Glutamatergic neuron (in vitro differentiated cells): ENCODE measurements at places on chromosomes 2 and 18.

DNA sequence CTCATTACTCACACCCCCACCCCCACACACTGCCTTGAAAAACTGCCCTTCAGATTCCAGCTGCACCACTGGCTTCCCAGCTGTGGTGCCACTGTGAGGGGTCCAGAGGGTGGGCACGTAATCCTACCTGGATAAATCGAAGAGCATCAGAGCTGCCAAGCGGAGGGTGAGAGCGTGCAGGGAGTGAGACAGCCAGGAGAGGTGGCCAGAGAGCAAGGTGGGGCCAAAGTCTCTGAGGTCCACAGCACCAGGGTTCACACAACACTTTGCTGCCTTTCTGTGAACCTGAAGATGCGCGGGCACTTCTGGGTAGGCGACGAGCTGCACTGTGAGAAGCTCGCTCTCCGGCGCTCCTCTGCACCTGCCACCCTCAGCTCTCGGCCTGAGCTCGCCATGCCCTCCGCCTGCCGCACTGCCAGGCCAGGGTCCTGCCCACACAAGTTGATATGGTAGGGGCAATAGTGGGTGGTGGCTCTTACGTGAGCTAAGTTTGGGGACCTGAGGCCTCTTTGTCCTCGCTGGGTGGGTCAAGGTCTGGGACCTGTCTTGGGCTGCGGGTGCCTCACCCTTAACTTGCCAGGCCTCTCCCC, 83.9 kb downstream of the MARCO start:
- no peak for DNase-seq

GRCh38 chr18:79515944-79516351, 120.2 kb downstream of the NFATC1 start:
- DNase-seq = no peak

DNA sequence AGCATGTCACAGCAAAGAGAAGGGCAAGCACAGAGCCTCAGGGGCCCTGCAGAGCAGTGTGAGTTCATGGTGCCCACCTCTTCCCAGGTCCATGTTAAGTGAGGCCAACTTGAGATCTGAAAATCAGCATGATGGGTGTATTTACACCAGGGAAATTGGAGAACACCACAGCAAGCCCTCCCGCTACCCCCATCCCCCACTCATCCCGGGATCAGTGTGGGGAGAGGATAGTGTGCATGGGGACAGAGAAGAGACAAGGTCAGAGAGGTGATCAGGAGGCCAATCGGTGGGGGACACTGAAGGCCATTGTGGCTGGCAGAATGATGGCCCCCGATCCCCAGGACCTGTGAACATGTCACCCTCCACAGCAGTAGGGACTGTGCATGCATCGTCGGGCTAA, 54.7 kb downstream of the PTGR3 start:
- no peak for DNase-seq

DNA sequence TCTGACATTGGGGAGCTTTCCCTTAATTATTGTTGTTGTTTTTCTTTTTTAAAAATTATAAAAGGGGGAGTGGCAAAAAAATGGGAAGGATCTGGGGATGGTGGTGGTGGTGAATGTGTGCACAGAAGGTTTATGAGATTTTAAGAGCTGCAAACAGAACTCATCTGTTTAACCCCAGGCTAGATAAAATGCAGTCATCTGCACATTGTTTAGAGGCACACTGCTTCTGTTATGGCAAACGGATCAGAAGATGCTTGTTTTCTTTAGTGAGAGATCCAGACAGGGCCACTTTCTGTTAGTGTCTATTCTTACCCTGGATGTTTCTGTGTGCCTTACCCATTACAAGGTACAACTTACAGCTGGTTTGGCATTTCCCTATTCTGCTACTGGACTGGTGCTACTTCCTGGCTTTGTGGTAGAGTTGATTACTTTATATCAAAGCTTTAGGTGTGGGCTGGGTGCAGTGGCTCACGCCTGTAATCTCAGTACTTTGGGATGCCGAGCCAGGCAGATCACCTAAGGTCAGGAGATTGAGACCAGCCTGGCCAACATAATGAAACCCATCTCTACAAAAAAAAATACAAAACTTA, 68.2 kb upstream of the NRP2 start:
- no peak for DNase-seq

DNA sequence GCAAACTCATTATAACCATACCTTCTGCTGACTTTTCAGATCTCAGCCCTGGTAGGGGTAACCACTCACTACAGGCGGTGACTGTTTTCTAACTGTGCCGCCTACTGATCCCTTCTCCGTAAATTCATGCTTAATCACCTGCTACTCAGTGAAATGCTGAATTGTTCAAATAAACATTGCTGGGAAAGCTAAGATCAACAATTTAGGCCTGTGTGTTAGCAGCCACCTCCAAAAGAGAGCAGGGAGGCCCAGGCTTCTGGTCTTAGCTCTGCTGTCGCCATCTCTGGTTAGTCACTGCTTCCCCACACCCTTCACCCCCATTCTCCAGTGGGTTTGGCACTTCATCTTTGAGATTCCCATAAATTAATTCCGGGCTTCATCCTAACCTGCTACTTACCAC, 21.8 kb upstream of the NT5C1B start:
- no peak for DNase-seq

DNA sequence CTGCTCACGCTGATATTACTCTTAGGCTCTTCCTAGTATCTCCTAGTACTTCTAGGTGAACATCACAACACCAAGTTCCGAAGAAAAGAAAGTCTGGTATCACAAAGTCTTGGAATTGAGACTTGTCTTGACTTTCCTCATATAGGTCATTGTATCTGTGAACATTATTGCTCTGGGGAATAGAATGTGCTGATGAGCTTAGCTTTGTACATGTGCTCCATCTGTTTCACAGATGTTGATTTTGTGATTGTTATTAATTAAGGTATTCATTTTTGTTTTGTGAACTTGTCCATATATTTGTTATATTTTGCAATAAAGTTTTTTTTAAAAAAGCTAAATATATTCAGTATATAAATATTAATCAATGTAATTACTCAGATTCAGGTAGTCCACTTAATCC, 111.7 kb downstream of the BABAM2 start:
- DNase-seq = no peak

- DNase-seq = no peak
These were observed 107.3 kb downstream of the MYO1B start for GRCh38 chr2:191352536-191352935.

DNA sequence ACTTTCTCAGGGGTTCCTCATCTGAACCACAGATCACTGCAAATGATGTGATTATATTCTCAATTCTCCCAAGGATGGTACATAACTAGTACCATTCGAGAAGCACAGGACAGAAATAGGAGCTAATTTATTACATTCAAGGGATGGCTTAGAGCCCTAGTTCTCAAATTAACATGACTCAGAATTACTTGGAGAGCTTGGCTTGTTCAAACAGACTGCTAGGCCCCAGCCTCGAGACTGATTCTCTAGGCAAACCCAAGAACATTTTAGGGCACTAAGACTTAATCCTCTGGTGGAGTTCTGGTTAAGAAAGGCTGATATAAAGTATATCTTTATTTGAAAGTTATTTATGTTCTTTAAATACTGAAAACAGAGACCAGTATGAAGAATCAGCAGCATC, 35.8 kb downstream of the HIBCH start:
- DNase-seq = no peak

DNA sequence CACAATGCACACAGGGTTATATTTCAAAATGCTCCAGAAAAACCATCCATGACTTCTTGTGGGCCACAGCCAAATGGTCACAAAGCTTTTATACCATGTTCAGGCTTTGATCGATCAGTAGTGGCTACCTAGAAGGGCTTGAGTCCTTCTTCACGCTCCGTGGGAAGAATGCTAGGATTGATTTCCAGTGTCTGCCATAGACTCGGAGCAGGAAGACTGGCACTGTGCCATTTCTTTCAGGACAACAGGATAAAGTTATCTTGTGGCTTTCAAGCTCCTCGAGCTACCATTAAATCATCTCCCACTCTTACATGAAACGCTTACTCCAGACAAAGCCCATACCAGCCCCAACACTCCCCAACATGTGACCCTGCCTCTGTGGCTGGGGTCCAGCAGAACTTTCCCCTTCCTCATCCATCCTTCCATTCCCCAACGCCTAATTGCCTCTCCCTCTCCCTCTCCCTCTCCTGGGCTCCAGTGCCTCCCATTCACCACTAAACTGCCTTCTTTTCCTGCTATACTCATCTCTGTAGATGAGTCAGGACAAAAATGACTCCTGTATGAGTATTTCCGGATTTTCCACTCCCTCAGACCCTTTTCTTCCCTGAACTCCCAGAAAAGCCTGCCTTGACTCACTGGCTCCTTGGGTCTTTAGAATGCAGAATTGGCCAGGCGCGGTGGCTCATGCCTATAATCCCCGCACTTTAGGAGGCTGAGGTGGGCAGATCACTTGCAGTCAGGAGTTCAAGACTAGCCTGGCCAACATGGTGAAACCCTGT, 40.9 kb downstream of the ADD2 start:
- DNase-seq = no peak

DNA sequence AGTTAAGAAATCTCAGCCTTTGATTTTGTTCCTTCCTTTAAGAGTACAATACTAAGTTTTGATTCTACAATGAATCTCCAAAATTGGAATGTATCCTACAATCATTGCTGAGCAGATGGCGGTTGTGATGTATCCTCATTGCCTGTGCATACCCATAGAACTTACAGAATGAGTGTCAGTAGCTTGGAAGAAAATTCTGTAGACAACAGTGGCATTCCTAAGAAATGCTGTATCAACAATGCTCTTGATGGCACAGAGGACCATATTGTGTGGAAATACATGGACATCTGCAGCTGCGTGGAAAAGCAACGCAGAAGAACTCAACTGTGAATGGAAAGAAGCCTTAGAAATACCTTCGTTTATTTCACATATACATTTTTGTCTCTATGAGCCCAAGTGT, 30.2 kb downstream of the GAREM1 start:
- DNase-seq = no peak

- no peak for DNase-seq
These were observed 3.0 kb downstream of the ACVR2A start for GRCh38 chr2:147847746-147848391.
